ENCODE measurements at places on chromosomes 6 and 20. TPM values are rescaled to one million over a fixed set of nuclear protein-coding genes. Genes with fewer than 3 reads are reported as not detected.
A peak's percentile ranks its signal among the peaks of the same experiment; 100 is the strongest.

The GHRH gene
- polyA plus RNA-seq, result not detected

The PERP gene
- 2.4 TPM for polyA plus RNA-seq

The BPI gene
- polyA plus RNA-seq, result not detected

The FOXQ1 gene
- not detected for polyA plus RNA-seq

DNA sequence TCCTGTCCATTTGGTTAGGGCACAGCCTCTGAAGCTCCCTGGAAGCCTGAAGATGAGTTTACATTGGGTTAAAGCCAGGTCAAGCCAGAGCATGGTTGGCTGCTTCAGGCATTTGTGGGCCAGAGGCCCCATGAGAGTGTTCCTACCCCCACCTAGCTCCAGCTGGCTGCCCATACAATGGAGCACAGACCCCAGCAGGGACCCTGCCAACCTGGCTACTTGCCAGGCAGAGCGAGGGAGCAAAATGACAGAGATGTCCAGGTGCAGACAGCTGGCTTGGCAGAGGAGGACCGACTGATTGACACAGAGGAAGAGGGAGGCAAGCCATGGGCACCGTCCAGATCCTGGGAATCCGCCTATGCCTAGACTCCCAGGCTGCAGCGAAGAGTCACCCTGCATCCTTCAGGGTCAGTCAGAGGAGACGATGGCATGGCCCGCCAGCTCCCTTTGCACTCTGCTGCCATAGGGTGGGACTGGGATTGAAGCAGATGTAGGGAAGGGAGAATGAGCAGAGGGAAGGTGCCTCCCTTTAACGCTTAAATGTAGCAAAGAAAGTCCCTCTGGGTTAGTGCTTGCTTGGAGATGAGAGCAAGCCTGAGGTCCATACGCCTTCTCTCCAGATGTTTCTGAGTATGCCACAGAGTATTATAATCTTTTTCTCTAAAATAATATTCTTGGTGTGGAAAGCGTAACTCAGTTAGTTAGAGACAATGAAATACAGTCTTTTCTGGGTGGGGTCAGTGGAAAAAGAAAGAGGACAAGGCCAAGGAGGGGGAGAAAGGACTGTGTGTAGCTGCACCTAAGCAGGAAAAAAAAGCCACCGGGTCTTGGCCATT lies 77.6 kb upstream of the FYN start:
- DNase-seq, result no peak

DNA sequence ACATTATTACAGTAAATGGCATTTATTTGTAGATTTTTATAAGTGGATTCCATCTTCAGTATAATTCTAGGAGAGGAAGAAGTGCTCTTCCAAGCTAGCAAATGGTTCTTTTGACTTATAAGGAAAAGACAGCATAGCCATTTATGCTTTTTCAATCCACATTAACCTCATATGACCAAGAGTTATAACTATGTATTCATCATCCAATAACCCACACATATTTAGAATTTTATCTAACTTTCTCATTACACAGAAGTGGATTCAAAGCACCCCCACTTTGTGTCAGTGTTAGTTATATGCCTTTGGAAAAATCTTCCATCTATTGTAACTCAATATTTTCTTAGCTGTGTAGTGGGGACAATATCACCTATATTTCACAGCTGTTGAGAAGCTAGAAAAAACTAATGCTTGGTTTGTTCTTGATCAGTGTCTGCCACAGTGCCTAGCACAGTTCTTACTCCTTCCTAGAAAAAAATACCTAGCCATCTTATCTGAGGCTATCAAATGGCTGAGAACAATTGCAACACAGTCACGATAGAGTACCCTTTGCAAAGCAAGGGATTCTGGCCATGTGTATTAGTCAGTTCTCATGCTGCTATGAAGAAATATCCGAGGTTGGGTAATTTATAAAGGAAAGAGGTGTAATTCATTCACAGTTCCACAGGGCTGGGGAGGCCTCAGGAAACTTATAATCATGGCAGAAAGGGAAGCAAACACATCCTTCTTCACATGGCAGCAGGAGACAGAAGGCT lies 986.3 kb downstream of the TFAP2A start:
- DNase-seq, result no peak

- DNase-seq, result no peak
These were observed 3.7 kb downstream of the CYP24A1 start for GRCh38 chr20:54170026-54170471.

DNA sequence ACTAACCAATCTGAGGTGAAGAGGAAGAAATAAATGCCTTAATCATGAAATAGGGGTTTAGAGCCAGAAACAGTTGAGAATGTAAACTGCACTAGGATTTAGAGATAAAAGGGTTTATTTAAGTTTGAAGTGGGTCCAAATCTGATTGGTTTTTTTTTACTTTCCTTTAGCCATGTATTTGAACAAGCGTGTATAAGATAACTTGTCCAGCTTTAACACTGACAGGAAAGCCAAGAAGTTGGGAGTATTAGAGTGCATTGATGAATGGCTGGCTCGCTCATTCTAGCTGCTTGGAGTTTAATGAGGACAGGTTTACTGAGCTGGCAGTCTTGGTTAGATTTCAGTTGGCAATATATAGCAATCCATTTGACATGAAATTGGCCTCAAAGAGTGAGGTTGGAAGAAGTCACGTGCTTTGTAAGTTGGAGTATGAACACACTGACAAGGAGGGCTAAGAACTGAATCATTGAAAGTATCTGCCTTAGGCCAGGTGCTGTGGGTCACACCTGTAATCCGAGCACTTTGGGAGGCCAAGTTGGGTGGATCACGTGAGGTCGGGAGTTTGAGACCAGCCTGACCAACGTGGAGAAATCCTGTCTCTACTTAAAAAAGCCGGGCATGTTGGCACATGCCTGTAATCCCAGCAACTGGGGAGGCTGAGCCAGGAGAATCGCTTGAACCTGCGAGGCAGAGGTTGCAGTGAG lies 13.7 kb downstream of the SRSF3 start:
- DNase-seq, result no peak

DNA sequence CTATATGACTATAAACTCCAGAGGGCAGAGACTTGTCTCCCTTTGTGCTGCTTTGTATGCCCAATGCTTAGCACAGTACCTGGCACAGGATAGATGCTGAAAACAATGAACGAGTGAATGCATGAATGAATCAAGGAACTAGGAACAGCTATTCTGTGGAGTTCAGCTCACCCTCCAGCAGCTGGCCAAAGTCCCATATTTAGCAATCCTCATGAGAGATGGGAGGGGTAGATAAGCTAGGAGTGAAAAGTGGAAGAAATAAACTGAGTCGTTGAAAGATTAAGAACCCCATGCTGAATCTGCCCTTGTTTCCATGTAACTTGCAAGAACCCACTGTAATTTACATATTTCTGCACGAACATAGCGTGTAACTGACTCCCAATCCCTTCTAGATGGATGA lies 106.5 kb downstream of the MAFB start:
- DNase-seq, result no peak

DNA sequence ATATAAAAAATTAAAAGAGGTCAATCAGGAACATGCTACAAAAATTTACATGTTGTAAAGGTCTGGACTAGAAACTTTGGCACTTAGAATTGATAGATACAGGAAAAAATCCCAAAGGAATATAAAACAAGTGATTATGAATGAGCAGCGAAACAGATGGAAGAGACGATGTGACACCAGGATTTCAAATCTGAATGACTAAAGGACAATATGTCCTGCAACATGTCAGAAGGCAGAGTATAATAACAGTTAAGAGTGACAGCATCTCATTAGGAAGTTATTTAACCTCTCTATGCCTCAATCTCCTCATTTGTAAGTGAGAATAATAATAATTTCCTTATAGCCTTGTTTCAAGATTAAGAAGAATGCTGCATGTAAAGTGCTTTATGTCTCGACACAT lies 50.3 kb downstream of the FRK start:
- no peak for DNase-seq

DNA sequence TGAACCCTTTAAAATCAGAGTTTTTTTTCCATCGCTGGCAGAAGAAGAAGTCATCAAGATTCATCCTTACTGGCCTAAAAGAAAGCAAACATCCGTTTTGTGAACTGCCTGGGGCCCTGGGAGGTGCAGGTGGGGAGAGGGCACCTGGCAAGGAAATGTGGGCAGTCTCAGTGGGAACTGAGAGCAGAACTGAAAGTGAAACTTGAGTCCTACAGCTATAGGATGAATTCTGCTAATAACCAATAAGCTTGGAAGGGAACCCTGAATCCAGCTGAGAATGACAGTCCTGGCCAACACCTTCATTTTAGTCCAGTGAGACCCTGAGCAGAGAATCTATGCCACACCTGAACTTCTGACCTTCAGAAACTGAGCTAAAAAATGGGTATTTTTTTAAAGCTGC lies 130.1 kb upstream of the ASCC3 start:
- DNase-seq, result peak; percentile 33

DNA sequence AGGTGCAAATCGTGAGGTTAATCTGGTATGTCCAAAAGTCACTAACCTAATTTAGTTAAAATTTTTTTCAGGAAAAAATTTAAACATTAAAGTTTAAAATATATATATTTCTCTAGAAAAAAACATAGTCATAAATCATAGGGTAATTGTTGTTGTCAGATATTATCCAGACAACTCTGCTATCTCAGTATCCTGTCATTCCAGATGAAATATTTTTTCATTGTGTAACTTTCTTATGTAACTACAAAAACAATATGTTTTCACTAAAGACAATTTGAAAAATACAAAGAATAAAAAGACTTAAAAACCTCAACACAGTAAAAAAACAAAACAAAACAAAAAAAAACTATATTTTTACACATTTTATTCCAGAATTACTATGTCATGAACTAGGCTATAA lies 57.6 kb downstream of the TENT5A start:
- no peak for DNase-seq

DNA sequence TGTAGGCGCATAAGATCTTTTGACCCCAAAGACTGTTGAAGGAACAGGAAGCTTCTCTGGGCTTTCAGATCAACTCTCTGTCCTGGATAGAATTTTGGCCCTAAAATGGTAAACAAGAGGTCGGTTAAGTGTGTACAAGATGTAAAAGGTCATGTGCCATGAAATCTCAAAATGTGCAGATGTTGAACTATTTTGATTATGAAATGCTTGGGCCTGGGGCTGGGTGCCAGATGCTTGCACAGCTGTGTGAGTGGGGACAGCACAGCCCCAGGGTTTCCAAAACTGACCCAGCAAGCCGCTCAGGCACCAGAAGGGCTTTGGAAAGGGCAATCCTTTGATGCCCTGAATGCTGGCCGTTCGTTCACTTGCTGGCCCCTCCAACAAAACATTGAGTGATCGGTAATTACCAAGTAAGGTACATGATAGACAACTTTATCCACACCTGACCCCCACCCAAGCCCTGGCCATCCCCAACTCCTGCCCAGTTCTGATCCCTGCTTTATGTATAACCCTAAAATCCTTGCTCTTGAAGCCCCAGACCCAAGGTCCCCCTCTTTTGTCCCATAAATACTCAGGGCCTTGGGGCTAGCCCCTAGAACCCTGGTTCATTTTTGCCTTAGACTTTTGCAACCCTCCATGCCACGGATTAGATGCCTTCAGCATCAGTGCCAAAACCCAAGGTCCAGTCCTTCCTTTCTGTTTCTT lies 1.9 kb downstream of the TMEM239 start:
- no peak for DNase-seq

GRCh38 chr6:157534977-157535339 lies 154.0 kb downstream of the ZDHHC14 start:
- no peak for DNase-seq
